Karpas-422 (cell line): ENCODE measurements at places on chromosomes 16 and 17. TPM values are rescaled to one million over a fixed set of nuclear protein-coding genes. Genes with fewer than 3 reads are reported as not detected.

Gene GRAPL
- total RNA-seq, result 6.2 and 20.6 TPM in 2 replicates

Gene TNRC6A
- 27.2 and 72.4 TPM in 2 replicates for total RNA-seq

Gene TUBB3
- total RNA-seq, result 210 and 405 TPM in 2 replicates

Gene TBC1D3K
- total RNA-seq, result not detected in 2 replicates

Gene CCL18
- total RNA-seq, result not detected in 2 replicates

Gene NPW
- total RNA-seq, result 3.0 TPM in 1 of 2 replicates, not detected in the other

Gene DHRS7C
- not detected in 2 replicates for total RNA-seq

Gene FTO
- total RNA-seq, result 101 and 125 TPM in 2 replicates

Gene CENPN
- total RNA-seq, result 24.4 and 80.4 TPM in 2 replicates

Gene C1QL1
- not detected in 2 replicates for total RNA-seq

Gene CACNA1G
- total RNA-seq, result not detected in 2 replicates

Gene PIRT
- total RNA-seq, result not detected in 2 replicates

Gene HCRT
- total RNA-seq, result not detected in 2 replicates

Gene HEATR9
- total RNA-seq, result not detected in 2 replicates

Gene CPHXL2
- not detected in 2 replicates for total RNA-seq

Gene PLLP
- not detected in 2 replicates for total RNA-seq

Gene VAT1L
- total RNA-seq, result 5.1 and 5.8 TPM in 2 replicates

Gene ZSCAN10
- total RNA-seq, result not detected in 2 replicates

Gene NOXO1
- total RNA-seq, result not detected in 2 replicates

Gene CISD3
- 6.8 and 15.2 TPM in 2 replicates for total RNA-seq

Gene SHISA6
- not detected in 2 replicates for total RNA-seq

Gene SLC5A11
- total RNA-seq, result 0.11 and 0.15 TPM in 2 replicates

Gene CREBBP
- total RNA-seq, result 26.4 and 32.9 TPM in 2 replicates

Gene OR3A2
- total RNA-seq, result not detected in 2 replicates

Gene HSD11B2
- total RNA-seq, result not detected in 2 replicates

Gene TMEM114
- total RNA-seq, result not detected in 2 replicates

Gene PSMD7
- 50.1 and 56.2 TPM in 2 replicates for total RNA-seq

Gene SLC43A2
- 10.0 and 10.8 TPM in 2 replicates for total RNA-seq

Gene FAM20A
- total RNA-seq, result not detected in 2 replicates

Gene POLR2C
- 75.5 and 87.6 TPM in 2 replicates for total RNA-seq

Gene CNGB1
- total RNA-seq, result not detected in 2 replicates

Gene HS3ST3A1
- not detected in 2 replicates for total RNA-seq

Gene TK2
- total RNA-seq, result 6.9 and 8.6 TPM in 2 replicates

Gene IL17C
- not detected in 2 replicates for total RNA-seq

Gene KRT31
- total RNA-seq, result not detected in 2 replicates

Gene KRT25
- not detected in 2 replicates for total RNA-seq

Gene RAB37
- 0.07 TPM in 1 of 2 replicates, not detected in the other for total RNA-seq

Gene CHAD
- not detected in 2 replicates for total RNA-seq

Gene HOXB4
- total RNA-seq, result 4.3 and 6.6 TPM in 2 replicates

Gene NPIPA2
- total RNA-seq, result not detected in 2 replicates

Gene CLEC18C
- total RNA-seq, result 0.93 TPM in 1 of 2 replicates, not detected in the other

Gene DYNC1LI2
- 56.7 and 68.5 TPM in 2 replicates for total RNA-seq

Gene FBXO39
- not detected in 2 replicates for total RNA-seq

Gene ZG16
- not detected in 2 replicates for total RNA-seq

Gene KRT222
- not detected in 2 replicates for total RNA-seq

Gene DPEP2
- total RNA-seq, result not detected in 2 replicates

Gene HIRIP3
- total RNA-seq, result 9.6 and 22.1 TPM in 2 replicates
